Osteoblast (primary cell): ENCODE measurements at places on chromosomes 16 and 17. TPM values are rescaled to one million over a fixed set of nuclear protein-coding genes. Genes with fewer than 3 reads are reported as not detected.
A peak's percentile ranks its signal among the peaks of the same experiment; 100 is the strongest.

GRCh38 chr17:30345089-30345433, 11.2 kb upstream of the TMIGD1 start:
- no peak for DNase-seq
- no peak overlapping the region for H3K27ac ChIP-seq

DNA sequence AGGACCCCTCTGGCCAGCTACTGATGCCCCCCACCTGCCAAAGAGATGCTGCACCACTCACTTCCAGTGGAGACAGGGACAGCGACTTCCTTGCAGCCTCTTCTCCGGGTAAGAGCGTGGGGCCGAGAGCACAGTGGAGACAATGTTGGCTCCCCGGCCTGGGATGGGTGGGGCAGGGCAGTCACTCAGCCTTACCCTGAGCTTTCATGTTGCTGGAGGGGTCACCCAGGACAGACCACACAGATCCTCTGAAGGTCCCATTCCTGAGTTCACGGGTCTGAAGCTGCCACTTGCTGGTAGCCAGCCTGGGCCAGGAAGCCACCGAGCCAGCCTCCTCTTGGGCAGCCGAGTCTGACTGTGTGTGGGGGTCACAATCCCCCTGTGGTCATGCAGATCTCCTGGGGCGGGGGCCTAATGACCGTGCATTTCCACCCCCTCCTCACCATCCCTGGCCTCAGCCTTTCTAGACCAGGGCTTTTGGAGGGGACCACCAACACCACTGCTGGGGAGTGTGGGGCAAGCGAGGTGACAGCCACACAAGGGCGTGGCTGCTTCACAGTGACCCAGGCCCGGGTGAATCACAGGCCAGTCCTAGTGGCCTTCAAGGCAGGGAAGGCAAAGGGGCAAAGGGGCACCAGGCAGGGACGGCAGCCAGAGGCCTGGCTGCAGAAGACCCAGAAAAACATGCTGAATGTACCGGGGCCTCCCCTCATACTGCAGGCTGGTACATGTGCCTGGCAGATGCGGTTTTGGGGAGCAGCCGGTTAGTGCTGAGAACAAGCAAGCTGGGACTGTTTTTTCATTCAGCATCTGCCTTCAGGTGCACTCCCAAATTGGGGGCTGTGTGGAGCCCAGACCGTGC, 10.4 kb downstream of the TAF1C start:
- H3K4me3 ChIP-seq = no peak overlapping the region
- peaks cover 12% of the 10 kb centered on the region for H3K36me3 ChIP-seq
- H3K27ac ChIP-seq = peak overlapping the region; percentile 48
- H3K4me1 ChIP-seq = peaks cover 23% of the 10 kb centered on the region

GRCh38 chr16:69703638-69704037, 22.7 kb downstream of the NQO1 start:
- no peak overlapping the region for H3K4me3 ChIP-seq
- no peak for DNase-seq
- peaks cover 27% of the 10 kb centered on the region for H3K36me3 ChIP-seq
- peaks cover 14% of the 10 kb centered on the region for H3K4me1 ChIP-seq
- no peak overlapping the region for H3K27ac ChIP-seq
- no peaks in the 10 kb centered on the region for H3K27me3 ChIP-seq

DNA sequence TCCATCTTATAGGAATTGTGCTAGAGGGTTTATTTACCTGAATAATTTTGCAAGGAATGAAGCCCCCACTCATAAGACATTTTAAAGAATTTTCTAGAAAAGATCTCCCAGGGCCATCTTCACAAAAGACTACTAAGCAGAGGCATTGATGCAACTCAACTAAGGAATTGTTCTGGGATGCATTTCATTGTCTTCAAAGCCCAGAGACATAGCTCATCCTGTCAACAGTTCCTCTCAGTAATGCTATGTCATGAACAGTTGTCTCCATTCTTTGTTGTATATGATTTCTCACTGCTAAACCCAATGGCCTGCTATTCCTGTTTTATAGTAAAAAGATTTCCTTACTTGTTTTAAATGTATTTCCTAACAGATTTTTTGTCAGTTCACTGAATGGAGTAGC, 136.8 kb upstream of the RBL2 start:
- no peak overlapping the region for H3K27ac ChIP-seq
- DNase-seq = peak; percentile 43
- peaks cover 61% of the 10 kb centered on the region for H3K36me3 ChIP-seq
- H3K27me3 ChIP-seq = no peaks in the 10 kb centered on the region

DNA sequence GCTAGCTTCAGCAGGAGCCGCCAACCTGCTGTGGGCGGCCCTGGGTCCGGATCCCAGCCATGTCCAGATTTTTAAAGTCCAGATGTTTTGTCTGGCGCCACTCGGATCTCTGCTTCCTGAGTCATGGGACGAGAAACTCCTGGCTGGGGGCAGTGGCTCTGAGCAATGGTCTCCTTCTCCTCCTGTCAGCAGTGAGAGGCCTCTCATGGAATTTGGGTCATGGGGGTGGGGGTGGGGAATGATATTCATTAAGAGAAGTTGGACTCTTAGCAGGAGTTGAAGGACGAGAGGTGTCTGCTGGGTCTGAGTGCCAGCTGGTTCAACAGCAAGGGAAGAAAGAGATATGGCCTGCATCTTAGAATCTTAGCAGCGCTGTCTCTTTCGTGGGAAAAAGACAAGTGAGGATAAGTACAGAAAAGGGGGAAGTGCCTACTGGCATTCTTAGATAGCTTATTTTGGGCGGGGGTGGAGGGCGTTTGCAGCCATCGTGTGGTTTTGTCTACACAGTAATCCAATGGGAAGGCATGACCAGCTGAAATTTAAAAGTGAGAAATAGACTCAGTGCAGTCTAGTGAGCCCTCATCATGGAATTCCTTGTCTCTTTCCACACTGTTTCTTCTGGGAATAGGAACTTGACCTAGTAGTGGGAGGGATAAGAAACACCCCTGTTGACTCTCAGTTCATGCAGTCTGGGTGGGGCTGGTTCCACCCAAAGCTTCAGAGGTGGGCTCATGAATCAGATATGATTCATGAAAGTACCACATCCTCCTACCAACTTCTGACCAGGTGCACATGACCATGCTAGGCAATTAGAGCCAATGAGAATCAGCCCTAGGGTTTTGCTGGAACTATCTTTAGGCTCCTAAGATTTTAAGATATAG, 80.5 kb downstream of the MYH13 start:
- H3K27ac ChIP-seq = no peak overlapping the region
- DNase-seq = no peak
- H3K36me3 ChIP-seq = no peaks in the 10 kb centered on the region
- no peaks in the 10 kb centered on the region for H3K4me1 ChIP-seq
- H3K27me3 ChIP-seq = no peaks in the 10 kb centered on the region
- H3K4me3 ChIP-seq = no peak overlapping the region

- DNase-seq = no peak
- H3K27me3 ChIP-seq = no peaks in the 10 kb centered on the region
- H3K27ac ChIP-seq = no peak overlapping the region
- no peaks in the 10 kb centered on the region for H3K4me1 ChIP-seq
Measured at GRCh38 chr17:21223086-21223485, 9.1 kb upstream of the TMEM11 start.

DNA sequence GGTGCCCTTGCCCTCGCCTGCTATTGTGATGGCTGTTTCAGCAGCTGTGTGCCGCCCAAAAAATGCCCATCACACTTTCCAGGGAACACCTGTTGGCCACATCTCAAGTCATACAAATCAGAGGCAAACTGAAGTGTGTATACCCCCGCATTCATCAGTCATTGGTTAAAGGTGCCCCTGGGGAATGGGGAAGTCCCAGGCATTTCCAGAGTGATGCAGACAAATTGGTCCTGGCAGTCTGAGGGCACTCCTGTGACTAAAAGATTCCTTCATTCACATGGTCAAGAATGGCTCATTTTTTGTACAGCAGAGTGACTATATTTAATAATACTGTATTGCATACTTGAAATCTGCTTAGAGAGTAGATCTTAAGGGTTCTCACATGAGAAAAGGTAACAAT, 102.9 kb upstream of the TMEM97 start:
- H3K27me3 ChIP-seq = no peaks in the 10 kb centered on the region
- no peak overlapping the region for H3K27ac ChIP-seq
- H3K36me3 ChIP-seq = no peaks in the 10 kb centered on the region
- DNase-seq = no peak

- no peaks in the 10 kb centered on the region for H3K27me3 ChIP-seq
- no peaks in the 10 kb centered on the region for H3K4me1 ChIP-seq
- H3K27ac ChIP-seq = no peak overlapping the region
- no peak for DNase-seq
- H3K36me3 ChIP-seq = no peaks in the 10 kb centered on the region
Measured at GRCh38 chr17:71948703-71949422, 172.0 kb upstream of the SOX9 start.

DNA sequence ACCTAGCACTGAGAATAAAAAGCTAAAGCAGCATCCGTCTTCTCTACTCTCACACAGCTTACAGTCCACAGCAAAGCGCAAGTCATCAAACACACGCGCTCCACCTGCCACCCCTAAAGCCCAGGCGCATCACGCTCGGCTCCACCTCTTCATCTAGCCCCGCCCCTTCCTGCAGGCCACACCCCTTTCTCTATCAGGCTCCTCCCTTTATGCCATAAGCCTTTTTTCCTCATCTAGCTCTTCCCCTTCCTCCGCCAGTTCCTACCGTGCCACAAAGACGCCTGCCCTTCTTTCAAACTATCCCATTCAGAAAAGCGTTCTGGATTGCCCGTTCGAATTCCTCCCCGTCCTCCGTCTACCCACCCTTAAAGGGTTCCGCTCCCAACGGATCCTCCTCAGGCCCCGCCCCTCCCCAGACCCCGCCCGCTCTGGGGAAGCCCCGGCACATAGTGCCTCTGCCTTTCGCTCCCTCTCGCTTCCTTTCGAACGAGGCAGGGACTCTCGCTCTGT, 417 bp downstream of the C16orf46 start:
- peak overlapping the region; percentile 96 for H3K27ac ChIP-seq
- H3K27me3 ChIP-seq = no peaks in the 10 kb centered on the region
- peak overlapping the region; percentile 99 for H3K4me3 ChIP-seq
- peak; percentile 94 for DNase-seq

DNA sequence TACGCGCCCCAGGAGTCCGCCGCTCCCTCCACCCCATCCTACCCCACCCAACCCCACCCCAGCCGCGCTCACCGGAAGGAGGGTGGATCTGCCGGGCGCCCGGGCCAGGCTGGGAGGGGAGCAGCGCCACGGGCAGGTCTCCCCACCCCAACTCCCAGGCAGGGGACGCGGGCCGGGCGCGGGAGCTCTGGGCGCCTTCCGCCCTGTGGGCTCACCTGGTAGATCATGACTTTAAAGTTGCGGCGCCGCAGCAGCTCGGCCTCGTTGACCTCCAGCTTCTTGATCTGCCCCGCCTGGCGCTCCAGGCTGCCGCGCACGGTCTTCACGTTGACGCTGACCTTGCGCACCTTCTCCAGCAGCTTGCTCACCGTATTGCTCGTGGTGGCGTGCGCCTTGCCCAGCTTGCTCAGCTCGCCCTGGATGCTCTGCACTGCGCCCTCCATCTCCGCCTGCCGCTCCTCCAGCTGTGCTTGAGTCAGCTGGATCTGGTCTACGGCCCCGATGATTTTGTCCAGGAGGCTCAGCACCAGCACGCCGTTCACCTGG, 571 bp downstream of the CAVIN1 start:
- H3K36me3 ChIP-seq = peaks cover 13% of the 10 kb centered on the region
- H3K27me3 ChIP-seq = no peaks in the 10 kb centered on the region
- H3K4me3 ChIP-seq = peak overlapping the region; percentile 100
- peak; percentile 84 for DNase-seq
- H3K4me1 ChIP-seq = peaks cover 38% of the 10 kb centered on the region
- peak overlapping the region; percentile 89 for H3K27ac ChIP-seq

- peaks cover 32% of the 10 kb centered on the region for H3K4me1 ChIP-seq
- no peak overlapping the region for H3K27ac ChIP-seq
- H3K27me3 ChIP-seq = no peaks in the 10 kb centered on the region
- DNase-seq = no peak
- H3K4me3 ChIP-seq = no peak overlapping the region
Measured at GRCh38 chr17:50035421-50035879, 20.5 kb upstream of the ITGA3 start.

Gene CALB2
- total RNA-seq = 1.1 and 2.4 TPM in 2 replicates

Gene TSPOAP1
- total RNA-seq = 3.8 and 4.3 TPM in 2 replicates

Gene NECAB2
- 0.29 and 0.72 TPM in 2 replicates for total RNA-seq

Gene PRAC2
- total RNA-seq = not detected in 2 replicates

Gene MYH2
- total RNA-seq = not detected in 2 replicates
